ENCODE measurements at places on chromosomes 2 and 18.

- no peak for DNase-seq
Observed at GRCh38 chr2:109447776-109448175, 166.0 kb downstream of the SEPTIN10 start.

DNA sequence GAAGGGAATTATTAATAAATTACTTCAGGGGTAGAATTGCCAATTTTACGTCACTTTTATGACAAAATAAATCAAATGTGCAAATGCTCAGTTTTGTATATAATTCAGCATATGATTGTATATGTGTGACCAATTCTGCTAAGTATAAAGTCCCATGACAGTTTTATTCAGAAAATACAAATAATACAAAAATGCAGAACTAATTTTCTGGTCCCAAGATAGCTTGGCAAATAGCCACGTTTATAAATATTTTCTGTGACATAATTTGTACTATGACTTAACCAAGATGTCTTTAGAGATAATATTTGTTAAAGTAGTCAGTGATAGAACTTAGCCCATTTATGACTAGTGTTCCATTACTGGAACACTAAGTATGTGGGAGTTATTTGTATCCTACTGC is 24.2 kb upstream of the CAB39 start:
- DNase-seq: no peak

- DNase-seq: peak; percentile 71
Observed at GRCh38 chr18:79965119-79965902, 868 bp downstream of the HSBP1L1 start.

DNA sequence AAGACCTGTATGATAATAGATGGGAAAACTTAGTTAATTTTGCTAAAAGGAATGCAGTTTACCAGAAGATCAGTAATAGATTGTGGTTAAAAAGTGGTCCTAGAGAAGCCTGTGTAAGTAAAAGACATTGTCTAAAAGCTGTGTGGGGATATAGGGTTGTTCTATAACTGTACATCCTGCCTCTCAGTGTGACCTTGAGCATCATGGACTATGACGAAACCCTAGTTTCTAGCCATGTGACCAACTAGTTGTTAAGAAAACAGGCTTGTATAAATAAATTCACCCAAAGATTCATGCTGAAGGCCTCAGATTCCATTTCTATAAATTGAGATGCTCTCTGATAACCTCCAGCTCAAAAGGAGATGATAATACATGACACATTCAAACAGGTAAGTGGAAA is 160.7 kb downstream of the IKZF2 start:
- peak; percentile 33 for DNase-seq

DNA sequence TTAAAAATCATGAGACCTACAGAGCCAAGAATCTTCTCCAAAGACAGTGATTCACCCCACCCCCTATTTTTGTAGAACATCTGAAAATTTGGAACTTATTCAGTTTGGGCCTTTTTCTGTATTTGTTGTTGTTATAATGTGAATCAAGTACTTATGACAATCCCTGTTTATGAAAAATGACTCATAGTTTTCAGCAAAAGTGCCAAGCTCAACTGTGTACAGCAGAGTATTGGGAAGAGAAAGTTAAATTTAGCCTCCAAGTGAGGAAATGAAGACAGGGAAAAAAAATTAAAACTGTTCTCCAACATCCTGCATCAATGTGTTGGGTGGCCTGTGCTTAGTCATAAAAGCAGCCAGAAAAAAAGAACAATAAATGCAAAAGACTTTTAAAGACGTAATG is 46.2 kb downstream of the LRATD1 start:
- peak; percentile 74 for DNase-seq

GRCh38 chr2:218014706-218015585 is 12.2 kb upstream of the TNS1 start:
- no peak for DNase-seq

DNA sequence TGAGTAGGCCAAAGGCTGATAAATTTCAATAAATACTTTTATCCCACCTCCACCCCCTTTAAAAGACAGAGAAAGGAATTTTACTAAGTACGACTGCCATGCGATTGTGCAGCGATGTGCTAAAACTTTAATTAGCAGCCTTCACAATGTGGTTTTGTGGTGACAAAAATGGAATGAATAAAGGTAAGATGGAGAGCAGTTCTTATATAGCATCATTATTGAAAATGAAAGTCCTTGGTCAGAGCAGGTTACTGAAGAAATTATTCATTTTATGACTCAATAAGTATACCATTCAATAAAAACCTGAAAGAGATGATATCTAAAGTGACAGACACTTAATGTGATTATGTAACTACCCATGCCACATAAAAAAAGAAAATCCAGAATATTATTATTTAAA is 33.2 kb upstream of the MTIF2 start:
- no peak for DNase-seq

DNA sequence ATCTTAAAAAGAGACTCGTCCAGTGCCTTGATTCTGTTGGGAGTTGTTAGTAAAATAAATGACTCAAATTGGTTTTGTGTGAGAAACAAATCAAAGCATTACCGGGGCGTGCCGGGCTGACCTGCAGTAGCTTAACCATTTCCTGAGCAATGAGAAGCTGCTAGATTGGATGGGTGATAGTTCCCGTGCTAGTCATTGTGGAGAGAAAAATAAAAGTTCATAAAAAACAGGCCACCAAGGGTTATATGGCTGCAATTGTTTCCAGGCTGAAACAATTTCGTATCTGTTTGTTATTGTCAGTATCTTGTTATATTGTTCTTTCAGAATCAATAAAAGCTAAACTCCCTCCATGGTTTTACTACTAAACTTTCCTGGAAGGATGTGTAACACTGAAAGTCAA is 314.4 kb downstream of the MTX2 start:
- DNase-seq: peak; percentile 70

- no peak for DNase-seq
Observed at GRCh38 chr18:37471637-37472036, 94.0 kb downstream of the CELF4 start.

DNA sequence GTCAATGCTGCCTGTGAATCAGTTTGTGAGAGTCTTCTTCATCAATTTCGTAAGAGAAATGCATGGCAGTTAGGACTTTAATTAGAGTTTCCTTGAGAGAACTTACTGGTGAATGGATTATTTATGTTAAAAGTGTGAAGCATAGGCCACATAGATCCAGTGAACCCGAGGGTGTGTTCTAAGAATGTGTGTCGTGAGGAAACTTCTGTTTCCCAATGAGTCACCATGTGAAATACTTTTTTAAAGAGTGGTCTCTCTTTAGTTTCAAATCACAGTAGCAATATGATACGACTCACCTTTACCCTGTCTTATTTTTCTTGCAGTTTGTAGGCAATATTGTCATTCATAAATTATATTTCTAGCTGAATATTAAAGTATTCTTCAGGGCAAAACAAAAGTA is 18.5 kb downstream of the THSD7B start:
- no peak for DNase-seq

GRCh38 chr2:217975626-217976025 is 27.2 kb downstream of the TNS1 start:
- no peak for DNase-seq

DNA sequence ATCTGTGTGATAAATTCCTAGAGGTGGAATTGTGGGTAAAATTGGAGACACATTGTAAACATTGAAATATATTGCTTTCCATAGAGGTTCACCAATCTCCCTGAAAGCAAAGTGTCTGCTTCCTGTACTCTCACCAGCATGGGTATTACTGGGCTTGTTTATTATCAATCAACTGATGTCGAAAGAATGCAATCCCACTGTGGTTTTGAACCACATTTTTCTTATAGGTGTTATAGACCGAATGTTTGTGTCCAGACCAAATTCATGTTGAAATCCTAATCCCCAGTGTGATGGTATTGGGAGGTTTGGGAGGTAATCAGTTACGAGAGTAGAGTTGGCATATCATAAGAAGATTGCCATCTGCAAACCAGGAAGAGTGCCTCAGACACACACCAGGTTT is 1212.4 kb downstream of the LRP1B start:
- no peak for DNase-seq

GRCh38 chr18:23137788-23138216 is 2.5 kb downstream of the CABLES1 start:
- no peak for DNase-seq

- peak; percentile 77 for DNase-seq
Observed at GRCh38 chr2:164599954-164600589, 21.2 kb downstream of the GRB14 start.

- DNase-seq: peak; percentile 16
Observed at GRCh38 chr18:55633032-55633431, 45.0 kb upstream of the TCF4 start.
